Osteocyte (in vitro differentiated cells): ENCODE measurements at places on chromosomes 3 and 15. TPM values are rescaled to one million over a fixed set of nuclear protein-coding genes. Genes with fewer than 3 reads are reported as not detected.
A peak's percentile ranks its signal among the peaks of the same experiment; 100 is the strongest.

GRCh38 chr3:27629366-27629765, 92.8 kb downstream of the EOMES start:
- peaks cover 39% of the 10 kb centered on the region for H3K4me1 ChIP-seq
- no peaks in the 10 kb centered on the region for H3K36me3 ChIP-seq
- H3K4me3 ChIP-seq = no peak overlapping the region

DNA sequence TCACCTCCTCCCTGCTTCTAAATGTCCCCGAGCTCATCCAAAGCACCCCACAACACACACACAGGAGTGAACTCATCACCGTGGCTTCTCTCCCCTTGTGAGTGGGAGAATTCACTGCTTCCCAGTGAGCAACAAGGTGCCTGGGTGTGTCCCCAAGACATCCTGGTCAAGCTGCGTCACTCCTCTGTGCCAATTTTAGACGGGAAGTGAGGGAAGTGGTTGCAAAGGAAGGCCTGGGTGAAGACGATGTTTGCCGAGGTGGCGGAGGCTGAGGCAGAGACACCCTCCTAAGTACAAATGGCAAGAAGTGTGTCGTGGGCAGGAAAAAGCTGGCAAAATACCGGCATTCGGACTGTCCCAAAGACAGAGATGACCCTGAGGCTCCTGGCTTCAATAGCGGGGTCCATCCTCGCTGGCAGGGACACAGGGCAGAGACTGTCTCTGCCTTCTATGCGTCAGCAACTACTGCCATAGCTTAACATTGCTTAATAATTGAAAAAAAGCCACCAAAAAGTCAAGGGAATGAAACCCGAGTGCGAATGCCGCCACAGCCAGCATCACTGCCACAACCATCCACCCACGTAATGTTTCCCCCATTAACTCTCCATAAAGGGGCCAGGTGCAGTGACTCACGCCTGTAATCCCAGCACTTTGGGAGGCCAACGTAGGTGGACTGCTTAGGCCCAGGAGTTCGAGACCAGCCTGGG, 72.8 kb downstream of the VGLL4 start:
- DNase-seq = no peak
- H3K4me3 ChIP-seq = peak overlapping the region; percentile 6
- peak overlapping the region; percentile 77 for H3K27ac ChIP-seq
- peaks cover 33% of the 10 kb centered on the region for H3K36me3 ChIP-seq
- no peaks in the 10 kb centered on the region for H3K27me3 ChIP-seq

DNA sequence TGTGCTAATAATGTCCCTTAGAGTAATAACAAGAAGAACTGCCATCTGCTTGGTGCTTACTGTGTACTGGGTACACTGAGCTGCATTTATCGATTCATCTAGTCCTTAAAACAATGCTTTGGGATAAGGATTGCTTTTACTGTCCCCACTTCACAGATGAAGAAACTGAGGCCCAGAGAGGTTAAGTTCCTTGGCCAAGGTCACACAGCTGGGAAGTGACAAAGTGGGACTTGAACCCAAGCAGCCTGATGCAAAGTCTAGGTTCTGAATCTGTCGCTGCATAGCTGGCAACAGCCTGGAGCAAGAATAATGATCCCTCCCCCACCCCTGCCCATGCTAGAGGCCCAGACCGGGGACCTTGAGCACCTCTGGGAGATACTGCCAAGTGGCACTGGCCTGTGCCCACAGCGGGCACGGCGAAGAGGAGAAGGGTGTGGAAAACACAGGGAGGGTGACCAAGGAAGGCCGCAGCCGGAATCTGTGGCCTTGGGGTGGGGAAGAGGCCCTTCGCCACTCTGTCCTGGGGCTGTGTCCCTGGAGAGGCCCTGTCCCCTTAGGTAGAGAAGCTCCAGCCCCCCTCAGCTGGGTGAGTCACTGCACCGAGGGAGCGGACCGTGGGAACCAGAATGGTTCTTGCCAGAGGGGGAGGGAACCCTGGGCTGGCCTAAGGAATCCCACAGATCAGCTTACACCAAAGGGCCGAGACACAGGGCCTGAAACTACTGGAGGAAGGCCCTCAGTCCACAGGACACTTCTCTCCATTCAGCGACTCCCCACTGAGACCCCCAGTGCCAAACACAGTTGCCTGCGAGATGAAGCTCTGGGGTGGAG, 3.5 kb downstream of the PLXND1 start:
- H3K4me1 ChIP-seq = peaks cover 78% of the 10 kb centered on the region
- peak overlapping the region; percentile 91 for H3K27ac ChIP-seq
- DNase-seq = peak; percentile 92
- H3K36me3 ChIP-seq = no peaks in the 10 kb centered on the region
- H3K4me3 ChIP-seq = peak overlapping the region; percentile 97

- no peak overlapping the region for H3K27ac ChIP-seq
- DNase-seq = no peak
- H3K4me3 ChIP-seq = no peak overlapping the region
- H3K27me3 ChIP-seq = peaks cover 29% of the 10 kb centered on the region
- no peaks in the 10 kb centered on the region for H3K36me3 ChIP-seq
- peaks cover 10% of the 10 kb centered on the region for H3K4me1 ChIP-seq
Observed at GRCh38 chr3:150975086-150975991, 2.8 kb upstream of the CLRN1 start.

GRCh38 chr3:55823001-55823400, 335.9 kb upstream of the WNT5A start:
- peaks cover 13% of the 10 kb centered on the region for H3K27me3 ChIP-seq
- DNase-seq = no peak
- H3K36me3 ChIP-seq = no peaks in the 10 kb centered on the region
- peaks cover 4% of the 10 kb centered on the region for H3K4me1 ChIP-seq
- no peak overlapping the region for H3K27ac ChIP-seq

DNA sequence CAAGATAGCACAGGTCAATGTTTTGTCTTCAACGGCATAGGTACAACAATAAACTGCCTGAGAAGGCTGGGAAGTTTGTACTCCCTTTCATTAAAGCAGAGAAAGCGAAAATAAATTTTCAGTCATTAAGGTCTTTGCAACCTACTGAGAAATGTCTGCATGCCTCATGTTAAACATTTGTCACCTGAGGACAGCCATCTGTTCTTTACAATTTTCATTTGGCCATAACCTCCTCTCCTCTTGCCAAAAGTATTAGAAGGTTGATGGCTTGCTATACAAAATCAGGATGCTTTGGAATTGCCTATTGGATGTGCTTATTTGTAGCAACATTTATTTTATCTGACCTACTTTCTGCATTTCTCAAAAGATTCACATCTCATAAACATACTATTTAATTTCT, 122.7 kb downstream of the GOLIM4 start:
- H3K36me3 ChIP-seq = no peaks in the 10 kb centered on the region
- no peak for DNase-seq
- H3K27ac ChIP-seq = no peak overlapping the region
- H3K27me3 ChIP-seq = peaks cover 13% of the 10 kb centered on the region

DNA sequence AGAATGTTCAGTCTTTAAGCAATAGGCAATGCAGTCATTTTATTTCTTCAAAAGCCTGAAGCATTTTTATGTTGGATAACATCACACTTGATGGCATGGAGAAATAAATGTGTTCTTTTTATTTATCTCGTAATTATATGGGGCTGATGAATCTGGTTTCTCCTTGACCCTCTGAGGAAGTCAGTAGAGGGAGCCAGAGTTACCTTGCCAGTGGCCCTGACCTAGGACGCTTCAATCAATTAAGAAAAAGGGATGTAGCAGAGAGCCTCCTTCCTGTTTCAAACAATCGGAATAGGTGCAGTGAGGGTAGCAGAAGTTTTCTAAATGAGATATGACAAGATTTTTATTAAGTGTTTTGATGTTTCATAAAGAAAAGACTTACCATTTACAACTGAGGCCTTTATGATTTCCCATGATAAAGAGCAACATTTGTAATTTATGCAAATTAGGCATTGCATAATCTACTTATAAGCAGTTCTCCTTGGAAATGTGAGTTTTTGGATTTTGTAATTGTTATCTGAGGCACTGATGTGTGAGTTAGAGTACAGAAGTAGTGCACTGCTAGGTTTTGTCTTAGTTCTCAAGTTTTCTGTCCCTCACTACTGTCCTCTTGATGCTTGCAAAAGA, 129.1 kb downstream of the RAP2B start:
- H3K4me1 ChIP-seq = peaks cover 3% of the 10 kb centered on the region
- no peak overlapping the region for H3K27ac ChIP-seq
- DNase-seq = no peak
- no peaks in the 10 kb centered on the region for H3K27me3 ChIP-seq
- no peak overlapping the region for H3K4me3 ChIP-seq

- H3K27ac ChIP-seq = no peak overlapping the region
- H3K27me3 ChIP-seq = no peaks in the 10 kb centered on the region
- no peak for DNase-seq
- no peaks in the 10 kb centered on the region for H3K36me3 ChIP-seq
- peaks cover 7% of the 10 kb centered on the region for H3K4me1 ChIP-seq
- no peak overlapping the region for H3K4me3 ChIP-seq
Observed at GRCh38 chr15:29278436-29279105, 8.9 kb upstream of the NSMCE3 start.

GRCh38 chr3:30708472-30708871, 102.1 kb downstream of the TGFBR2 start:
- no peak overlapping the region for H3K27ac ChIP-seq
- H3K36me3 ChIP-seq = peaks cover 2% of the 10 kb centered on the region
- no peak for DNase-seq
- H3K27me3 ChIP-seq = no peaks in the 10 kb centered on the region

- H3K36me3 ChIP-seq = no peaks in the 10 kb centered on the region
- H3K4me3 ChIP-seq = no peak overlapping the region
- DNase-seq = no peak
- peaks cover 4% of the 10 kb centered on the region for H3K27me3 ChIP-seq
Observed at GRCh38 chr3:58683466-58683865, 16.9 kb upstream of the FAM3D start.

- no peak for DNase-seq
- no peak overlapping the region for H3K4me3 ChIP-seq
- H3K27ac ChIP-seq = no peak overlapping the region
- H3K4me1 ChIP-seq = no peaks in the 10 kb centered on the region
- peaks cover 12% of the 10 kb centered on the region for H3K27me3 ChIP-seq
- H3K36me3 ChIP-seq = no peaks in the 10 kb centered on the region
Observed at GRCh38 chr3:39941931-39942330, 132.5 kb downstream of the MYRIP start.

ATP13A5 gene
- total RNA-seq = not detected in 2 replicates

GRCh38 chr3:43194069-43194468, 88.2 kb upstream of the POMGNT2 start:
- DNase-seq = no peak
- H3K27me3 ChIP-seq = peaks cover 2% of the 10 kb centered on the region
- H3K36me3 ChIP-seq = no peaks in the 10 kb centered on the region
- no peak overlapping the region for H3K4me3 ChIP-seq
- H3K27ac ChIP-seq = no peak overlapping the region
- H3K4me1 ChIP-seq = peaks cover 26% of the 10 kb centered on the region

KBTBD13 gene
- not detected in 2 replicates for total RNA-seq

- H3K27ac ChIP-seq = peak overlapping the region; percentile 35
- no peaks in the 10 kb centered on the region for H3K27me3 ChIP-seq
- peaks cover 33% of the 10 kb centered on the region for H3K36me3 ChIP-seq
- DNase-seq = no peak
- H3K4me3 ChIP-seq = no peak overlapping the region
Observed at GRCh38 chr3:69104586-69104985, 17.8 kb downstream of the LMOD3 start.

GRCh38 chr3:41101231-41101630, 98.1 kb upstream of the CTNNB1 start:
- no peak for DNase-seq
- no peaks in the 10 kb centered on the region for H3K4me1 ChIP-seq
- H3K36me3 ChIP-seq = no peaks in the 10 kb centered on the region

TMC3 gene
- not detected in 2 replicates for total RNA-seq

GRCh38 chr3:44992555-44993470, 16.8 kb downstream of the EXOSC7 start:
- H3K4me1 ChIP-seq = peaks cover 45% of the 10 kb centered on the region
- H3K36me3 ChIP-seq = peaks cover 23% of the 10 kb centered on the region
- H3K27me3 ChIP-seq = no peaks in the 10 kb centered on the region
- no peak for DNase-seq
- H3K4me3 ChIP-seq = no peak overlapping the region

- H3K4me3 ChIP-seq = no peak overlapping the region
- H3K27me3 ChIP-seq = no peaks in the 10 kb centered on the region
- H3K36me3 ChIP-seq = peaks cover 45% of the 10 kb centered on the region
- no peak for DNase-seq
Observed at GRCh38 chr3:47716656-47717055, 65.0 kb downstream of the SMARCC1 start.

- H3K36me3 ChIP-seq = no peaks in the 10 kb centered on the region
- peaks cover 21% of the 10 kb centered on the region for H3K4me1 ChIP-seq
- H3K27ac ChIP-seq = no peak overlapping the region
- peaks cover 5% of the 10 kb centered on the region for H3K27me3 ChIP-seq
Observed at GRCh38 chr15:85795337-85796305, 896 bp upstream of the KLHL25 start.

GRCh38 chr3:178140531-178141304, 395.5 kb upstream of the KCNMB2 start:
- no peaks in the 10 kb centered on the region for H3K36me3 ChIP-seq
- H3K27me3 ChIP-seq = no peaks in the 10 kb centered on the region
- no peak overlapping the region for H3K27ac ChIP-seq
- no peak for DNase-seq
- H3K4me1 ChIP-seq = peaks cover 11% of the 10 kb centered on the region
- no peak overlapping the region for H3K4me3 ChIP-seq

PLA2G4D gene
- not detected in 2 replicates for total RNA-seq

DNA sequence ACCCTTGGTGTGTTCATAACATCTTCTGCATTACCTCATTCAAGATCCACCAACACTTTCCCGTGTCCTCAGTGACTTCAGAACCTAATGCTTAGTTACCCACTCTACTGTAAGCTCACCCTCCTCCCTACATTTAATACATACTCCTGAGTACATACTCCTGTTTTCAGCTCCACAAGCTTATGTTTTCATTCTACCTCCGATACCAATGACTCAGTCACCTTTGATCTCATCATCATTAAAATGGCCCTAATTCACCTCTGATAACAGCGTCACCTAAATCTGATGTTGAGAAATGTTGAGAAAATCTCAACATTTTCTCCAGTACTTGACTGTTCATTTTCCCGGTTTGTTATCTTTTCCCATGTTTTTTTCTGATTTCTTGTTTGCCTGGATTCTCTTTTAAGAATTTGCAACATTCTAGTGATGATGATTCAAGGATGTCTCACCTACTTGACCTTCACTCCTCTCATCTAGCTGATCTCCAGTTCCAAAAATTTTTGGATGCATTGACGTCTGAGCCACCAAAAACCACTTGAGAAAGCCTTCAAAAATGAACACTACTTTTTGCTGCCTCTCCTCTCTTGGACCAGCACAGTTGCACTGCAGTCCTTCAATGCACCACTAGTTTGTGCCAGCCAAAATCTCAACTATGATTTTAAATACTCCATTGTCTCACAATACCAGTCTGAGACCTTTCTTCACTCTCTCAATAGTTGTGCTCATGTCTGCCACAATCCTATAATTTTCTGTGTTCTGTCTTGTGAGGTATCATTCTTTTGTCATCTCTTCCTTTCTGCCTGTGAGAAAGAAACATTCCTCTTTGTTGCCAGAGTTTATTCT, 220.7 kb upstream of the SEMA6D start:
- no peaks in the 10 kb centered on the region for H3K4me1 ChIP-seq
- DNase-seq = no peak
- H3K27me3 ChIP-seq = peaks cover 16% of the 10 kb centered on the region
- no peak overlapping the region for H3K27ac ChIP-seq

SLC9A9 gene
- 3.5 TPM in 2 replicates for total RNA-seq

TERC gene
- 1.5 TPM in 1 of 2 replicates, not detected in the other for total RNA-seq

- no peak overlapping the region for H3K27ac ChIP-seq
- H3K4me1 ChIP-seq = peaks cover 6% of the 10 kb centered on the region
- no peaks in the 10 kb centered on the region for H3K27me3 ChIP-seq
- no peaks in the 10 kb centered on the region for H3K36me3 ChIP-seq
- no peak for DNase-seq
Observed at GRCh38 chr3:87361956-87362355, 85.6 kb upstream of the POU1F1 start.

- no peak overlapping the region for H3K4me3 ChIP-seq
- no peak overlapping the region for H3K27ac ChIP-seq
- H3K36me3 ChIP-seq = no peaks in the 10 kb centered on the region
- H3K4me1 ChIP-seq = peaks cover 70% of the 10 kb centered on the region
- DNase-seq = no peak
Observed at GRCh38 chr3:45023675-45024074, 2.4 kb upstream of the CLEC3B start.

VILL gene
- total RNA-seq = 2.3 and 2.7 TPM in 2 replicates
